ENCODE measurements at places on chromosomes 13 and 19. TPM values are rescaled to one million over a fixed set of nuclear protein-coding genes. Genes with fewer than 3 reads are reported as not detected.

Gene LILRB4
- not detected for total RNA-seq

Gene SLITRK5
- total RNA-seq = not detected

Gene EFNA2
- not detected for total RNA-seq

Gene PLIN4
- 0.72 TPM for total RNA-seq

Gene ZNF497
- 0.18 TPM for total RNA-seq

Gene AKT2
- 69.5 TPM for total RNA-seq

Gene IFNL1
- total RNA-seq = not detected

Gene SAMD4B
- 45.1 TPM for total RNA-seq

Gene SERTM1
- total RNA-seq = not detected

Gene FUT3
- not detected for total RNA-seq

Gene KIR3DL1
- not detected for total RNA-seq

Gene AKAP8
- total RNA-seq = 12.6 TPM

Gene GRIN2D
- total RNA-seq = 1.3 TPM

Gene LPAR2
- total RNA-seq = 1.1 TPM

Gene IZUMO4
- total RNA-seq = 0.36 TPM

Gene IGFL2
- total RNA-seq = not detected

Gene ERCC1
- total RNA-seq = 84.8 TPM

Gene KLK12
- total RNA-seq = not detected

Gene WDR87
- not detected for total RNA-seq

Gene ZNF490
- total RNA-seq = 4.7 TPM

Gene KLK5
- not detected for total RNA-seq

Gene ITGBL1
- total RNA-seq = 4.2 TPM

Gene OR7D2
- total RNA-seq = not detected

Gene CD177
- total RNA-seq = not detected

Gene ZNF441
- 2.3 TPM for total RNA-seq

Gene ADGRE2
- 1.4 TPM for total RNA-seq

Gene CYP4F8
- total RNA-seq = not detected

Gene SPRED3
- total RNA-seq = 6.9 TPM

Gene TPP2
- 36.6 TPM for total RNA-seq

Gene FXYD7
- total RNA-seq = not detected

Gene USE1
- 19.9 TPM for total RNA-seq

Gene PEG3
- 2.9 TPM for total RNA-seq

Gene HSPB6
- 11.5 TPM for total RNA-seq

Gene IGFL1
- not detected for total RNA-seq

Gene JAK3
- 17.3 TPM for total RNA-seq

Gene FLT1
- 3.6 TPM for total RNA-seq

Gene ZNF582
- 3.2 TPM for total RNA-seq

Gene THSD1
- 2.9 TPM for total RNA-seq

Gene KIR2DL4
- total RNA-seq = not detected

Gene RAP2A
- total RNA-seq = 56.4 TPM

Gene RTBDN
- total RNA-seq = not detected

Gene ATP4A
- total RNA-seq = not detected

Gene ARRDC5
- not detected for total RNA-seq

Gene JSRP1
- not detected for total RNA-seq

Gene RAB20
- 14.6 TPM for total RNA-seq

Gene ZIC5
- total RNA-seq = not detected

Gene UBL3
- total RNA-seq = 6.7 TPM

Gene TUBB4A
- not detected for total RNA-seq

Gene TNNI3
- not detected for total RNA-seq

Gene ZNF43
- 4.7 TPM for total RNA-seq

Measured in cardiac atrium fibroblast (primary cell).